Stimulated activated naive CD4-positive, alpha-beta T cell treated with Interleukin-2 at 50 U/mL for 16 hours (primary cell): ENCODE measurements at places on chromosomes 5 and 9.

DNA sequence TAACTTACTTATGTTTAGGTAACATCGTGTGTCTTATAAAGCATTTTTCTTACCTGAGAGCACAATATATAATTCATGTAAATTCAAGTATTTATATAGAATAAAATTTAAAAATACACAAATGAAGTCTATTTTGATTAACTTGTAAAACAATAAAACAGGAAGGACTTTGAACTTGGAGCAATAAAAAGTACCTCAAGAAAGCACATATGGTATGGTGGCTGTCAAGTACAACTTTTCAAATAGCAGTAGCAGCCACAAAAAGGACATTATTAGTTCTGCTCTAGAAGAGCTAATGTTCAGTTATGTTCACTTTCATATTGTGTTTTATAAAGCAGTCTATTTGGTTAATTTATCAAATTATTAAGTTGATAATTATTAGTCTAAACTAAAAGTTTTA is 31.4 kb downstream of the SLF1 start:
- no peak for DNase-seq

- no peak for DNase-seq
These were observed 4.5 kb upstream of the RPL26L1 start for GRCh38 chr5:172954751-172955159.

DNA sequence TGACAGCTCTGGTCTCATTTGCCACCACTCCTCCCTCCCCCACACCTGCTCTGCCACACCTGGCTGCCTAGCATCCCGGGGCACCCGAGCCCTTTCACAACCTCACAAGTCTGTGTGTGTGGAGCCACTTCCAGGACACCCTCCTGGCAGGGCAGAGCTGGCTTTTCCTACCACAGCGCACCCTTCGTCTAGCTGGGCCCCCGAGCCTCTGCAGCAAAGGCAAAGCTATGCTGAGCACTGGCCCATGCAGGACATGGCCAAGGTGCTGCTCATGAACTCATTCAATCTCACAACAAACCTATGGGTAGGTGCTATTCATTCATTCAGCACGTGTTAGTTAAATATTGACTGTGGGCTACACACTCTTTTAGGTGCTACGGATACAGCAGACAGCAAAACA is 43.4 kb downstream of the DUSP1 start:
- no peak for DNase-seq

GRCh38 chr5:172744123-172745104 is 26.6 kb downstream of the DUSP1 start:
- DNase-seq = no peak

- no peak for DNase-seq
These were observed 8.3 kb upstream of the FER start for GRCh38 chr5:108739376-108739775.

- no peak for DNase-seq
These were observed 18.1 kb downstream of the RAI14 start for GRCh38 chr5:34674187-34674586.

- DNase-seq = no peak
These were observed 189.7 kb downstream of the PALM2AKAP2 start for GRCh38 chr9:109969573-109970237.

- DNase-seq = no peak
These were observed 156.5 kb downstream of the PJA2 start for GRCh38 chr5:109253262-109253661.

GRCh38 chr9:105157171-105157583 is 87.3 kb upstream of the SLC44A1 start:
- DNase-seq = no peak

- DNase-seq = no peak
These were observed 454.5 kb downstream of the HINT1 start for GRCh38 chr5:130710596-130710995.

DNA sequence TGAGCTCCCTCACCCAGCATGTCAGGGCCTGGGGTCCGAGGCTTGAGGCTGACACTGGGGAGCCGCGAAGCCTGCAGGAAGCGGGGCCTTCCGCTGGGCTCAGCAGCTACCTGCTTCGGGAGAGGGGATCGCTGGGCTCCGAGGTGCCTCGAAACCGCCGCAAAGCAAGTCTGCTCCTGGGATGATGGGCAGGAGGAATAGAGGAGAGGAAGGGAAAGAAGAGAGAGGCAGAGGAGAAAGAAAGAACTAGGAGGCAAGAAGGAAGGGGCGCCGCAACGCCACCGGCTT is 1.5 kb upstream of the PRDM12 start:
- DNase-seq = no peak

GRCh38 chr5:110544603-110545002 is 181.9 kb downstream of the TMEM232 start:
- no peak for DNase-seq

GRCh38 chr5:115818821-115819220 is 2.4 kb upstream of the CDO1 start:
- no peak for DNase-seq

- no peak for DNase-seq
These were observed 147.0 kb upstream of the RASA1 start for GRCh38 chr5:87120518-87121303.

DNA sequence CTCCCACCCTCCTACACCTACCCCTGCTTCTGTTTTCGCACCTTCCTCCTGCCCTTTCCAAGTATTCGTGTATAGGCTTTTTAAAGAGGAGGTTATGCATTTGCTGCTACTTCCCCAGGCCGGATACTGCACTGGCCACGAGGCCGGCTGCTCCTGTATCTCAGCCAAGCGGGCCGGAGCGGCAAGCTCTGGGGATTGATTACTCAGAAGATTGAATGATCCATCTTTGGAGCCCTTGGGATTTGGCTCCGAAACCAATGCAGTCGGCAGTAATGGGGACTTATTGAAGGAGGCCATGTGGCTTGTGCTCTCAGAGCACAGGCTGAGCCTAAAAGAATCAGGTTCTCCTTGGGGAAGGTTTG is 405.3 kb downstream of the TLE4 start:
- DNase-seq = no peak

DNA sequence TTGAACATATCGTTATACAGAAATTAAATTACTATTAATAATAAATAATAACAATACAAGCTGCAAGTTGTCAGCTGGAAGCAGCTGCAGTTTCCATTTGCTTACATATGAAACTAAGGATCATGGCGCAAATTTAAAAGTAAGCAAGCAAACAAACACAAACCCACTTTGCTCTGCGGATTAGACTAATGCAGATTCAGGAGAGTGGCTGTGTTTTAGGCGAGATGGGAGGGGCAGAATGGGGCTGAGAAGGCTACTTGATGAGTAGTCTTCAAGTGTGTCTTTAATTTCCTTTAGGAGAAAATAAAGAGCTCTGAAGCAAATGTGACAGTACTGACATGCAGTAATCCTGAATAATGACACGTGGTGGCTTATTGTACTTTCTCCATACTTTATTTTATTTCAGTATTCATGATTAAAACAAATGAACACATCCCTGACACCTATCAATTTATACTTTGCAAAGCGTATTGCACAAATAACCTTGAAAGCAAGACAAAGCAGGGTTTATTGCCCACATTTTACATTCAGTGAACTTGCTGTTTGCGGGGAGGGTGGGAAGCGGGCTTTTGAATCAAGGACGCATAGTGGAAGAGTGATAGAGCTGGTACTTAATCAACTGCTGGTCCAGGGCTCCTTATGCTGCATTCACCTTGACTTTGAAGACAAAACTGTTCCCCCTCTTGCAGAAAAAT is 221.4 kb upstream of the TRIM32 start:
- no peak for DNase-seq

- DNase-seq = no peak
These were observed 449.6 kb downstream of the NTRK2 start for GRCh38 chr9:85118990-85119755.

- no peak for DNase-seq
These were observed 300.9 kb downstream of the NTRK2 start for GRCh38 chr9:84970432-84970831.

DNA sequence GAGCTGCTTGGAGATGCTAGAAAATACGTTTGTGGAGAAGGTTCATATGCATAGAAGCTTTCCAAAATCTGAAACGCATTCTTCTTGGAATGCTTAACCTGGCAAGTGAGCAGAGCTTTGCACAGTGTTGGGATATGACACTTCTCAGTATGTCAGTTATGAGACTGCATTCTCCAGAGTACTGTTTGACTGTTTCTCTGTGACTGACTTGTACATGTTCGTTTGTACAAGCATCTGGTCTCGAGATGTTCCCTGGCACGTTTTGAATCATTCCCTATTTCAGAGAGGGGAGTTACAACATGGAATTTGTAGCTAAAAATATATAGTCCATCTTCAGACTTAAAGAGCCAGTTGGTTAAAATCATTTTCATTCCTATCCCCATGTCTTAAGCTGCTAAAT is 272.4 kb downstream of the ARRDC3 start:
- DNase-seq = no peak

- DNase-seq = no peak
These were observed 51.1 kb downstream of the C9orf152 start for GRCh38 chr9:110156902-110157301.

- no peak for DNase-seq
These were observed 106.0 kb upstream of the KIF2A start for GRCh38 chr5:62199792-62200716.

DNA sequence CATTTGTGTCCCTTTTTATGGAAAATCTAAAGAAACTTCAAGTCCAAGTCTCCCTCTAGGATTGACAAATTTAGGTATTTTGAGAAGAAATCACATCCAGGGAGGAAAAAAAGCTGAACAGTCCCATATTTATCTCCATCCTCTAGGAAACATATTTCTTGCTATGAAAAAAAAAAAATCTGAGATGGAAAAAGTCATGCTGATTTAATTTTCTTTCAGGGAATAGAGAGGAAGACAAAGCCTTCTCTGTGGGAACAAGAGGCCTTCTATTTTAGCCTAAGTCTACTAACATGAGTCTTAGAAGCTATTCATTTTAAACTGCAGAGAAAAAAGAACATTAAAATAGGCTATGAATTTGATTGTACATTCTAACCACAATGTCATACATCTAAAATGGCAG is 63.1 kb upstream of the CDK5RAP2 start:
- DNase-seq = no peak

DNA sequence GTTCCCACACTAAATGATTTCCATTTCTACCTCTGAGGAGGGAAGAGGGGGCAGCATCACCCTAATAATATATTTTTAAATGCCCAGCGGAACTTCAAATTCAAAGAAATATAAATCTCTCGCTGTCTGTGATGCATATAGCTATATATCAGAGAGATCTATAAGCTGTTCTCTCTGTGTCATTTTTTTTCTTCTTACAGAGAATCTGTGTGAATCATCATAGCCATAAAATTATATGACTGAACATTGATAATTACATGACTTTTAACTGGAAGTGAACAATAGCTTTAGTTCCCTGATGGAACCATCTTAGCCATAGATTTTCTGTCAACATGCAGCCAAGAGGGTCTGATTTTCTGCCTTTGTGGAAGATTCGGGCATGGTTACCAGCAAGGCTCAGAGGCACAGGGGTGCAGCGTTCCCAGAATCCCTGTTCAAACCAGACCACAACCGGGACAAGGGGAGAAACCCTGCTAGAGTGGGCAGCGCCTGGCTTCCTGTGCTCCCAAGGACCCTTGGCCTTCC is 93.7 kb upstream of the OSMR start:
- no peak for DNase-seq

- no peak for DNase-seq
These were observed 116.1 kb upstream of the TUT7 start for GRCh38 chr9:86470326-86470725.

- DNase-seq = no peak
These were observed 30.6 kb downstream of the TTC39B start for GRCh38 chr9:15276328-15276938.

DNA sequence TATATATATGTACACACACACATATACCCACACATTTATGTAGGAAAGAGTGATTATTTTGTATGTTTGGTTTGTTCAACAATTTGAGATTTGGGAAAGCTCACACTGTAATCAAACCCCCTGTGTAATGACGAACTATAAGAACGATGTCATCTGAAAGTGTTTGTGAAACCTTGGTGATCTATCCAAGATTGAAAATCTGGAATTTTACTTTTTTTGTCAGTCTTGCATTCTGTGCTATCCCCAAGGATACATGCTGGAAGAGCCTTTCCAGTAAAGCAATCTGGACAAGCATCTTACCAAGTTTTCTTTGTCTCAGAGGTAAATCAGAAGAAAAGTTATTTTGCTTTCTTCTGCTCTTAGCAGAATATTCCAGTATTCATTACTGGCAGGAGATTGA is 23.3 kb downstream of the SGCD start:
- no peak for DNase-seq

DNA sequence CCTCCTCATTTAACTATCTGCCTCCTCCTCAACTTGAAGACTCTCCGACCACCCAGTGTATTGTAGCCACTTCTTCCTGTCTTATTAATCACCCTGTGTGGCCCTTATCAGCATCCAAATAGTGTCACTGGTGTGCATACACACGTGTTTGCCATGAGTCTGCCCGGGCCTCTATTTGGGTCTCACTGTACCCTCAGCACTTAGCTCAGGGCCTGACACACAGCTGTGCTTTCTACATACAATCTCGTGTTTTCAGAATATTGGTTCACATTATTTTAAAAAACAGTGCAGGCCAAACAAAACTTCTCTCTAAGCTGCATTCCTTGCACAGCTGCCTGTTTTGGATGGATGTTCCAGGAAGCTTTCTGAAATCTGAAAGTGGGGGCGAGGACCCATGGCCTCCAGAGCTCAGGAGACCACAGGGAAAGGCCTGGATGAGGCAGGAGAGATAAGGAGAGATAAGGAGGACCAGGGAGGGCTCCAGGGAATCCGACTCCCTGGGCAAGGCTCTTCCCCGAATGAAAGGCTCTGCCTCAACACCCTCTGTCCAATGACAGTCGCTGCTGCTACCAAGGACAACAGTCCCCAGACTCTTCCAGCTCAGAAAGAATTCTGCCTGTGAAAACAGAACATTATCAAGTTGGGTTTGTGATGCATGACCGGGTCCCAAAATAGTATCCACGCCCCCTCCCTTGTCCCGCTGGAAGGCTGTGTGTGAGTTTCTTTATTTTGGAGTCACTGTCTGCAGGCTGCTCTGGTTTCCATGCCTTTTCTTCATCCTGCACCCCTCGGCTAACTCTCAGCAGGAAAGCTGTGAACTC is 255.6 kb downstream of the NSG2 start:
- no peak for DNase-seq

- no peak for DNase-seq
These were observed 1312.6 kb upstream of the DMAC1 start for GRCh38 chr9:9112001-9112720.

- no peak for DNase-seq
These were observed 101.3 kb downstream of the C9orf152 start for GRCh38 chr9:110106661-110107060.

- DNase-seq = no peak
These were observed 6.7 kb downstream of the PITX1 start for GRCh38 chr5:135027266-135027696.

DNA sequence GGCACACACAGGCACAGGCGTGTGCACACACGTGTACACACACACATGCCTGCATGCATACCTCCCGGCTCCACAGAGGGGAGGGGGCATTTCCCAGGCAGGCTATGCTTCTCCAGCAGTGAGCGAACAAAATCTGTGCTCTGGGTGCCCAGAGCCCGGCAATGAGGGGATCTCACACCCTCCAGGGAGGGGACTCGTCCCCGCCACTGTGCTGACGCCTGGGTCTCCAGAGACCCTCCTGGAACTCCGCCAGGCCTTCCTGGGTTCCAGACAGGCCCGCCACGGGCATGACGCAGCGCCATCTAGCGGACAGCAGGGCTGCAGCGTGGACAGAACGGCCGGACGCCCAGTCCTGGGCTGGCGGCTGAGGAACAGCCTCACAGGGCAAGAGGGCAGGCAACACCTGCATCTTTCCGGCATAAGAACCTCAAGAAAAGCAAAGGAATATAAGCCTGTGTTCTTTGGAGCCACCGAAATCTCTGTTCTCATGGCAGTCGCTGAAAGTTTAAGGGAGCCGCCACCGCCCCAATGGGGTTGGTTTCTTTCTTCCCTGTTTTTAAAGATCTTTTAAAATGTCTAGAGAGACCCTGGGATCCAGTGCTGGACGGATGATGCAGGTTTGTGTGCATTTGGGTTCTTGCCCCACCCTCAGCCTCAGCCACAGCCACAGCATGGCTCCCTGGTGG is 135.6 kb upstream of the PPP1R26 start:
- DNase-seq = peak; percentile 25
